ENCODE measurements at places on chromosomes 1 and 21.
A peak's percentile ranks its signal among the peaks of the same experiment; 100 is the strongest.

- DNase-seq, result no peak
Measured at GRCh38 chr1:81029266-81029665, 771.5 kb upstream of the ADGRL2 start.

DNA sequence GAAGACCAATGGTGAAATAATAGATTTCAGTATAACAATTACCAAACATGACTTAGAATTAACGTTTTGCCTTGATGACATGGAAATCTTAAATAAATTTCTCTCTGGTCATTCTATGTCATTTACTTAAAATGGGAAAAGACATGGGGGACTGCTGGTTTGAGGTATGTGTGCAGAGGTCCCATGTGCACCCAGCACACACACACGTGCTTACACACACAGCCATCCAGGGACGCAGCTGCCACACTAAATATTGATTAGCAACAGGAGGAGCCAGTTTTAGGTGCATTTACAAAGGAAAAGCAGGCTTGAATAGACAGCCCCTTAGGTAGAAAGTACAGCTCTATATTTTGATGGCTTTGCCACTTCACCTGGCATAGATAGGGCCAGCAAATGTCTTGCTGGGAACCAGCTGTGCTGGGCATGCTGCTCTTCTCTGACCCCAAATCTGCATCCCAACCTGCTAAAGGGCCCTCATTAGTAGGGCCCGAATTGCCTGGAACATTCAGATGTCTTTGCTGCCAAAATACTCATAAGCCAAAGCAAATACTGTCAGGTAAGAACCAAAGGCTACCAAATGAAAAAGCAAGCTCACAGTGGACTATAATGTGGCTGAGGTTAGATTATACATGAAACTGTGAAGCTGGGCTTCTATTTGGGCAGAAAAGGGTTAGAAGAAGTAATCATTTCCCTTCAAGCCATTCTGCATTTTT, 399.9 kb downstream of the HHAT start:
- DNase-seq, result no peak

- no peak for DNase-seq
Measured at GRCh38 chr1:172824209-172824608, 165.3 kb downstream of the FASLG start.

GRCh38 chr1:51600529-51600928, 16.4 kb upstream of the OSBPL9 start:
- DNase-seq, result no peak

DNA sequence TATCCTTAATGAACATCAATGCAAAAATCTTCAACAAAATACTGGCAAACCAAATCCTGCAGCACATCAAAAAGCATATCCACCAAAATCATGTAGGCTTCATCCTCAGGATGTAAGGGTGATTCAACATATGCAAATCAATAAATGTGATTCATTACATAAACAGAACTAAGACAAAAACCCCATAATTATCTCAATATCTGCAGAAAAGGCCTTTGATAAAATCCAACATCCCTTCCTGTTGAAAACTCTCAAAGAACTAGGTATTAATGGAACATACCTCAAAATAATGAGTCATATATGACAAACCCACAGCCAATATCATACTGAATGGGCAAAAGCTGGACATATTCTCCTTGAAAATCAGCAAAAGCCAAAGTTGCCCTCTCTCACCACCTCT, 54.6 kb upstream of the DEPDC1 start:
- no peak for DNase-seq

DNA sequence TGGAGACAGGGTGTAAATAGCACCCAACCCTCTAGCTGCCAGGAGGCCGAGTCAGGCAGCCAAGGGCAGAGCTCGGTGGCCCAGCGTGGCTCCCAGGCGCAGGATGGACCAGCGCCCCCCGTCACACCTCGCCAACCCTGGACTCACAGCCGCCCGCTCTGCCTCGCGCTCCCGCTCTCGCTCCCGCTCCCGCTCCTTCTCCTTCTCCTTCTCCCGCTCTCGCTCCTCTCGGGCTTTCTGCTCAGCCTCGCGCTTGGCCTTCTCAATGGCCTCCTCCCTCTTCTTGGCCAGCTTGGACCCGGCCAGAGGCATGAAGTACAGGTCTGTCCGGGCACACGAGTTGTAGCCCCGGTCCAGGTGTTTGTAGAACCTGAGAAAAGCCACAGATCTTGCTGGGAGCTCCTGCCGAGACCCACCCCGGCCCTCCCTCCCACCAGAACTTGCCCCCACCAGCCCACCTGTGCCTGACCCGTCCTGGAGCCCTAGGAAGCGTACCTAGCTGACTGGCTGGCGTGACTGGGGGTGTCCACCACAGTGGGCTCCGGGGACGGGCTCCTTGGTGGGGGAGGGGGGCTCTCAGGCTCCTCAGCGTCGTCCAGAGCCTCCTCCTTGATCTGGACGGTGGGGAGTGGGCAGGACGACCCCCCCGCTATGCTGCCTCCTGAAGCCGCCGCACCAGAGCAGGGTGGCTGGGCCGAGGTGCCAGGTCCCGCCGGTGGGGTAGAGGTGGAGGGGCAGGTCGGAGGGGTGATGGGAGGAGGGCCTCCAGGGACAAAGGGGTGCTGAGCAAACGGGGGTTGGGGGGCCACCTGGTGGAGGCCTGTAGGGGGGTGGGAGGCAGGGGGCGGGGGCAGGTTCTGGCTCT, 41.9 kb downstream of the SLC45A1 start:
- DNase-seq, result no peak

GRCh38 chr1:162248854-162249535, 127.7 kb downstream of the SPATA46 start:
- DNase-seq, result no peak

DNA sequence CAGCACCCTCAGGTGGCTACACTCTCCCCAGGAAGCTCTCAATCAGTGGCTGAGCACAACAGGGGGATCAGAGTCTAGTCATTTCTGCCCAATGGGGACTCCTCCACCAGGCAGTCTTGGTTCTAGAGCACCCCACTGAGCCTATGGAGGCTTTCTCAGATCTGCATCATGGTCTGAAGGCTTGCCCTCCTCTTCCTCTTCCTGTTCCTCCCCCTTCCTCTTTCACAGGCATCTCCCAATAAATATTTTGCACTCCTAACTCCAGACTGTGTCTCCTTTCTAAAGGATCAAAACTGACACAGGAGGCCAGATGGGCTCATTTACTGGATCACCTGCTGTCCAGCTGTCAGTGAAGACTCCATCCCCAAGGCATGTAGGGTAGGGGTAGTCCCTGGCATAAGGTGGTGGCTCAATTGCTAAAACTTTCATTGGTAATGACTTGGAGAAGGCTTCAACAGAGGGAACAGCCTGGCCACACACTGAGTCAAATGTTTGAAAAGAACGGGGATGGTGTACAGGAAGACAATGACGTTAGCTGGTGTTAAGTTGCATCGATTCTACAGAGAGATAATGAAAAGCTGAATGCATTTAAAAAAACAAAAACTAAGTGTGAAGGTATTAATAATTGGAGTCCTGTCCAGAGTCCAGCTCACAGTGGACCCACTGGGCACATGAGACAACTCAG, 84.2 kb upstream of the SLC2A1 start:
- no peak for DNase-seq

GRCh38 chr1:205076245-205076761, 8.0 kb downstream of the TMEM81 start:
- no peak for DNase-seq

- DNase-seq, result no peak
Measured at GRCh38 chr1:2544875-2545640, 11.1 kb upstream of the TNFRSF14 start.

- DNase-seq, result peak; percentile 74
Measured at GRCh38 chr1:107782217-107782845, 182.6 kb downstream of the VAV3 start.

GRCh38 chr1:17069452-17070162, 15.8 kb upstream of the SDHB start:
- no peak for DNase-seq

- no peak for DNase-seq
Measured at GRCh38 chr1:56535939-56536338, 43.4 kb downstream of the PLPP3 start.

- no peak for DNase-seq
Measured at GRCh38 chr1:199854686-199855321, 172.7 kb upstream of the NR5A2 start.

- DNase-seq, result peak; percentile 32
Measured at GRCh38 chr1:17606826-17607440, 67.4 kb downstream of the ARHGEF10L start.

- DNase-seq, result no peak
Measured at GRCh38 chr1:205879974-205880373, 30.0 kb upstream of the PM20D1 start.

DNA sequence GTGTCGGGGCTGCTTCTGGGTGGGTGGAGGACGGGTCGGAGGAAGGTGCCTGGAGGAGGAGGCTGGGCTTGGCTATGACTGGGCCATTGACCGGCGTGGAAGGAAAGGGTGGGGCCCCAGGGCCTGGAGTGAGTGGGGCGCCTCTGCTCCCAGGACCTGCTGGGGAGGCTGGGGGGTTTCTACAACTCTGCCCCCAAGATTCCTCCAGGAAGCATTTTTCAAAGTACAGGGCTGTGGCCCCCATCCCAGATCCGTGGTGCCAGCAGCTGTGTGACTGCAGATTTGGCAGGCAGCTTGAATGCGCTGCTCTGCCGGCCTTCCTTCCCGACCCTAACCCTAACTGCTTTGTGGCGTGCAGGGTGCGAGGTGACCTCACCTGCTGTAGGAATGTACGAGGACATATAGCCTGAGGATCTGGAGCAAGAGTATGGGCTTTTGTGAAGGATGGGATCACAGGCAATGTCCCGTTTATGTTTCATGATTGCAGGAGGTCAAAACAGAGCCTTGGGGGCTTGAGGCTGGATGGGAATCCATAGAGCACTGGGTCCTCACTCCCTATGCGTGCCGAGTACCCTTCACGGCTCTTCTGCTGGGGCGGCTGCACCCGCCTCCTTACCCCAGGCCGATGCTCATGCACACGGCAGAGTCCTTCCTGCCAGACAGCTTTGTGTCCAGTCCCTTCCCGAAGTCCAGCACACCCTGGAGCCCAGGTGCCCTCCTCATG, 24.7 kb downstream of the TRPM2 start:
- no peak for DNase-seq

DNA sequence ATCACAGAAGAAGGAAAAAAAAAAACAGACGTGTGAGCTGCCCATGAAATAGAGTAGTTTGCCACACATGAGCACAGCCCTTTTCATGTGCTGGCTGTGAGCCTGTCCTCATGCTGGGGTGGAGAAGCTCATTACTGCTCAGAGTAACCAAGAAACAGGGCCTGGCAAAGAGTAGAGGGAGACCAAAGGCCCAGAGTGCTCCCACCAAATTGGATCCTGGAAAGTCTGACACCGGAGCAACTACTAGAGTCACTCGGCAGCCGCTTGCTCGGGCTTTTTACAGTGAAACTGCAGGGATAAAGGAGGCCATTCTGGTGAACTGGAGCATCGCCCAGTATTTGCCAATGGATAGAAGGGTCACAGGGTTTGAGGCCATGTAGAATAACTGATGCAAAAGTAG, 64.4 kb upstream of the BARHL2 start:
- no peak for DNase-seq

GRCh38 chr1:224052772-224053171, 61.1 kb upstream of the FBXO28 start:
- DNase-seq, result no peak

- DNase-seq, result no peak
Measured at GRCh38 chr1:19416145-19416544, 69.2 kb downstream of the CAPZB start.

GRCh38 chr1:111904478-111905218, 84.8 kb downstream of the KCND3 start:
- DNase-seq, result no peak

GRCh38 chr21:29187944-29188343, 57.5 kb downstream of the MAP3K7CL start:
- DNase-seq, result no peak

DNA sequence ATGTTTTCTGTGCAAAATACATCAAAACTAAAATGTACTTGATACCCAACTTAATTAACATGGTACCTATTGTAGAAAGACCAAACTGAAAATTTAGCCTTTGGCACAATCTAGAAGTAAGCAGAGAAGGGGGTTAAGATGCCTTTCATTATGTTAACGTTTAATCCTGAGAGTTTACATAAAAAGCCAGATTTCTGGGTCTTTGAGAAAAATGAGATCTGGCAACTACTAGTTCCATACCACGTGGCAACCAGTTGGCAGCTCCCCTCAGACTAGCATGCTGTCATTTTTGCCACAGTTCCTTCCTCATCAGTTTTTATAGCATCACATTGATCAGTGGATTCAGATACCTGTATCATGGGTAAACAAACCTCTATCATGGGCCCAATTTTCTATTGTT, 1.5 kb downstream of the RO60 start:
- no peak for DNase-seq

GRCh38 chr21:29245863-29246262, 52.9 kb upstream of the BACH1 start:
- DNase-seq, result no peak

DNA sequence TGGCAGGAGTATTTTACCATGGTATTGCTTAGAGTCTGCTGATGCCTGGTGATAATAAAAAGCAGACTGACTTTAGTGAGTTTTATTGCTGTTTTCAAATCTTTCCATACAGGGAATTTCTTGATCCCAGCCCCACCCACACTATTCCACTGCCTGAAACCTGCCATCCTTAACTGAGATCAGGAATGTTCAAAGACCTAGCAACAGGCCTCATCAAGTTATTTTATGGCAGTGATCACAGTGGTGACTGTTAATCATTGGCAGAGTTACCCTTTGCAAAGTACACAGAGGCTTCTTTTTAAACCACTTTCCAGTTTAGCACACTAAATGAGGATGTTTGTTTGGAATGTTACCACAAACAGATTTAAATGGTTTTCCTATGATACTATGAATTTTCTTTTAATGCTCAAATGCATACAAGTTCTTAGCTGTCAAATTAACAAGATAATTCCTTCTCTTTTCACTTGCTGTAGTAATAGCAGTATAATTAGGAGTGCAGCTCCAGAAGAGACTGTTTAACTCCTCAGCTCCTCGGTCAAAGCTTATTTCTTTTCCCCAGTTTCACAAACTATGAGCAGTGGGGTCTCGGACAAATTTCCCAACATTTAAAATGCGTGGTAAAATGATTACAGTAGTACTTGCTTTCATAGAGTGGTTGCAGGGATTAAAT, 69.9 kb upstream of the USP25 start:
- DNase-seq, result no peak

GRCh38 chr1:62397301-62397700, 39.5 kb upstream of the USP1 start:
- DNase-seq, result no peak

GRCh38 chr21:37861561-37861960, 54.7 kb downstream of the KCNJ6 start:
- DNase-seq, result no peak

GRCh38 chr21:45019887-45020537, 54.4 kb upstream of the ADARB1 start:
- DNase-seq, result no peak

DNA sequence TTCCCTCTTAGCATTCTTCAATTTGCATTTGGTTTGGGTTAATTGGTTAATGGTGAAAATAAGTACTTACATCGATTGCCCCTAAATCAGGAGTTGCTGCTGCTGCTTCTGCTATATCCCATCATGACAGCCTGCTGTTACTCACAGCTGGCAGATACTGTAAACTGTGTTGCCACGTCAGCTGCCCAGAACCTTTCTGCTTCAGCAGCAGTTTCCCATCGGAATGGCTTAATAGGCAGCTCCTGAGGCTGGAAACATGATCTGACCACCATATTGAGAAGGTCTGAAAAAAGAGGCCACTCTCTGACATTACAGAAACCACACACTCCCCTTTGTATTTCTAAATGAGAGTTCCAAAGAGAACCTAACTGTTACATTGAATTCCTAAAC, 14.3 kb upstream of the SEC16B start:
- DNase-seq, result no peak

GRCh38 chr1:156895455-156895812, 1.9 kb downstream of the PEAR1 start:
- no peak for DNase-seq
